ENCODE measurements at places on chromosomes 13 and 19.

GRCh38 chr19:48255376-48256303 is at the start of gene CARD8:
Gene CARD8 (minus strand): TSS chr19:48255912. CDS start chr19:48241020, 14,892 bp downstream.
- DNase-seq = peak; percentile 62

- no peak for DNase-seq
Observed at GRCh38 chr13:48549658-48550057, 16.8 kb upstream of the RCBTB2 start.

- no peak for DNase-seq
Observed at GRCh38 chr13:70644052-70644451, 535.8 kb upstream of the KLHL1 start.

GRCh38 chr13:87259479-87260083 is 411.6 kb upstream of the SLITRK5 start:
- DNase-seq = no peak

DNA sequence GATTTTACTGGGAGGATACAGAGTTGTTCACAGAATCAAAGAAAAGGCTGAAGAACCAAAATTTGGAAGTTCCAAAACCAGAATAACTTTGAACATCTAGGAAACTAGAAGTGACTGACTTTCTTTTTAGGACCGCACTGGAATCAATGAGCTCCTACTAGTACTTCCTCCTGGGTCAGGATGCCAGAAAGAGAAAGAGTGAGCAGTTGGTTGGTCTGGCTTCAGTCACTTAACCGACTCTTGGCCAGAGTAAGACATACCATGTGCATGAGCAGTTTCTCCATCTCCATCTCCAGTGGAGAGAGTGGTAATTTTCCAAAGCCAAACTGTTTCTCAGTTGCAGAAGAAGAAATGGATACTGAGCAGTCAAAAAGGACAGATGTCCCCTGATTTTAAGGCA is 27.1 kb upstream of the MTUS2 start:
- no peak for DNase-seq

- no peak for DNase-seq
Observed at GRCh38 chr13:30681843-30682242, 53.5 kb upstream of the ALOX5AP start.

DNA sequence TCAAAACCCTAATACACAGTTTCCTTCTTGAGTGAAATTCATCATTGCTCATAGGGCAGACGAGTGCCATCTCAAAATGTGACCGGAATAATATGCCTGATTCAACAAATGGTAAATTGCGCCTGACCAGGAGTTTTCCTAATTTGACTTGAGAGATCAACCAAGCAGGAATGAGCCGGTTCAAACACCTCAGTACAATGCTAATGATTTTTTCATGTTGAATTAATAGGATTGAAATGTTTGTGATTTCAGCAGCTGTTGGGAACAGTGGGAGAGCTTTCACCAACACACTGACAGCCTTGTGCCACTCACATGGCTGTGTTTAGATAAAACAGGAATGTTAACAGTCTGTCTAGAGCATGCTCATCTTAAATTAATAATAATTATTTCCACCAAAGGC is 484.8 kb downstream of the PCDH9 start:
- DNase-seq = no peak
